ENCODE measurements at places on chromosomes 1 and 21.

DNA sequence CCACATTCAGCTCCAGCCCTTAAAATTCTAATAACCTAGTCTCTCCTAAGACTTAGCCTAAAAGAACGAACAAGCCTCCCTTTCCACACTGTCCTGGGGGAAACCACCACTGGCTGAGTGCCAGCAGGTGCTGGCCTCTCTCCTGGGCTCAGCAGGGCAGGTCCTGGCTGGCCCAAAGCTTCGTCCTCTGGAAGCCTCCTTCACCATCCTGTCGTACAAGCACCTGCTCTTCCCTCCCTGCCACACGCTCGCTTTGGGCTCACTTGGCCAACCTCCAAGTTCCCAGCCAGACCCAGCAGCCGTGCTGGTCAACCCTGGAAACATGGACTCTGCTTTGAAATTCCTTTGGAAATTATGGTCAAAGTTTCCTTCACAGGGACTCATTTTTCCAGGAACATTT is 58.2 kb upstream of the SLC25A33 start:
- no peak for DNase-seq

DNA sequence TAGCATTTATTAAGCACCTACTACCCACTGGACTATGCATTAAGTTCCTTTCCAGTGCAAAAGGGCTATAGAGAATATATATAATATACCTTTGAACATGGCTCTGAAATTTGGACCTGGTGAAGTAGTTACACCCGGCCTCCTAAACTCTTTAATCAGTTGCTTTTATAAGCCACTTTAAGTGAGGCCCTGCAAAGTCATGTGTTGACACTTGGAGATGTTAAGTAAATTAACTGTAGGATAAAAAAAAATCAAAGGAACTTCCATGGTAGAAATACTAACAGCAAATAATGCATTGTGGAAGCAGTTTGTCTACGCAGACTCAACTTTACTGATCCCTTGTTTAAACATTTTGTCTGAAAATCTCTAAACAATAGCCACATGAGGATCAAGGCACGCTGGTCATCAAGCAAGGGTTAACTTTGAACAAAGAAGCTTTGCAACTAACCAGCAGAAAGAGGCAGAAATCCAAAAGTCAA is 283.9 kb downstream of the VAV3 start:
- DNase-seq: no peak

GRCh38 chr1:169550294-169550693 is 36.0 kb downstream of the F5 start:
- no peak for DNase-seq

DNA sequence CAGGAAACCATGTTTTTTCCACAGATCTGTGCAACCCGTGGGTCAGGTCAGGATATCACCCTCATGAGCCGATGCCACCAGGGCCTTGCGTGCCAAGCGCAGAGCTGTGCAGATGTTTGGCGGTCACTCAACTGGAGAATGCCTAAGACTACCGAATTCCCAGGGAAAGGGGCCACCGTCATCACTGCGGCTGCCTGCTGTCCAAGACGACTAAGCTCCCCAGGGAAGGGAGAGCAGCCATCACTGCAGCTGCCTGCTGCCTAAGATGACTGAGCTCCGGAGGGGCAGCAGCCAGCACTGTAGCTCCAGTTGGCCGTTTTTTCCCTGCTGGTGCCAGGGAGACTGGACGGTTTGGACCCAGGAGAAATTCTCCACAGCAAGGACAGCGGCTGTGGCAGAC is 31.1 kb downstream of the AKT3 start:
- DNase-seq: no peak

DNA sequence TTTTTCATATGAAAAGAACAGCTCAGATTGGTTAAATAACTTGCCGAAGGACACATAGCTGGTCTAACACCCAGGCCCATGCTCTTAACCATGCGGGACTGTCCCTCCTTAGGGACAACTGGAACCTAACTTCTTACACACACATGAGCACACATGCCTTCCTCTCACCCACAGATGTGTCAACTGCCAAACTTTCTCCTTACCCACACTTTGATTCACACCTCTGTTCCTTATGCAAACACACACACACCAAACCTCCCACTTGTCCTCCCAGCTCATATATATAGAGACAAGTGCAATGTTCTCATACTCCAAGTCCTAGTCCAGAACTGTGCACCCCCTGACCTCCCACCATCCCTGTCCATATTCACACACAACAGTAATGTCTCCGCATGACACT is 4.3 kb downstream of the RAB25 start:
- no peak for DNase-seq

- DNase-seq: no peak
These were observed 3.7 kb upstream of the ARHGEF19 start for GRCh38 chr1:16215882-16216753.

DNA sequence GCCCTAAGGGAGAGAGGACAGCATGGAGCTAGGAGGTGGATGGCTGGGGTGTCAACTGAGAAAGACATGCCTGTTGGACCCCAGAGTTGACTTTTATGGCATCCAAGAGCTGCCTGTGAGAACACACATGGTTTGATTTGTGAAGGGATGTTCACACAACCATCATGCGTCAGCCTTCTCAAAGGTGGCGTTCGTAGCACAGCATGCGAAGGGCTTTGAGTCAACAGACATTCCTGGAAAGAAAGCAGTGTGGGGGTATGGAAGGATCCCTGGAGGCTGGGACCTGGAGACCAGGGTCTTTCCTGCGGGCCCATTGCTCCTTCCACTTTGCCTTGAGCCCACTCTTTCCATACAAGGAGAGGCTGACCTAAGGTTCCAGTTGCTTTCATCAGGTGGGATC is 6.4 kb upstream of the WNT3A start:
- DNase-seq: no peak
